Hippocampal formation (tissue), 2 donors: ENCODE measurements at places on chromosomes 6 and 20.

GRCh38 chr20:3674447-3674846 is 7.4 kb downstream of the ADAM33 start:
- no peak for DNase-seq

- no peak for DNase-seq
Measured at GRCh38 chr6:134373993-134374392, 56.1 kb upstream of the SGK1 start.

DNA sequence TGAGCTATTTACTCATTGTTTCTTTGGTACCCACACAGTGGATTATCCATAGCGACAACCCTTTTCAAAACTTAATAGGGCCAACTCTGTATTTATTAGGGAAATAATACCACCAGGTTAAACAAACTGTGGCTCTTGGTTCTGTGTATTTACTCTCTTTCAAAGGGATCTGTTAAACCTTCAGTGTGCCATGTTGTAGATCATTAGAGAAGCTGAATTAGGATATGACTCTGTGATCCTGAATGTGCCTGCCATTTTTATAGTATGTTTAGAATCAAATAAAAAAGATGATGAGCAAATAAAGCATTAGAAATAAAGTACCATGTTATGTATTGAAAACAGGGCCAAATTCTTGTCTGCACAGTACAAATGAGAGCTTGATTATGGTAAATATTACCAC is 25.0 kb upstream of the SLC35D3 start:
- DNase-seq, result no peak

GRCh38 chr20:62010551-62011402 is 54.9 kb downstream of the TAF4 start:
- peak; percentile 55 for DNase-seq

DNA sequence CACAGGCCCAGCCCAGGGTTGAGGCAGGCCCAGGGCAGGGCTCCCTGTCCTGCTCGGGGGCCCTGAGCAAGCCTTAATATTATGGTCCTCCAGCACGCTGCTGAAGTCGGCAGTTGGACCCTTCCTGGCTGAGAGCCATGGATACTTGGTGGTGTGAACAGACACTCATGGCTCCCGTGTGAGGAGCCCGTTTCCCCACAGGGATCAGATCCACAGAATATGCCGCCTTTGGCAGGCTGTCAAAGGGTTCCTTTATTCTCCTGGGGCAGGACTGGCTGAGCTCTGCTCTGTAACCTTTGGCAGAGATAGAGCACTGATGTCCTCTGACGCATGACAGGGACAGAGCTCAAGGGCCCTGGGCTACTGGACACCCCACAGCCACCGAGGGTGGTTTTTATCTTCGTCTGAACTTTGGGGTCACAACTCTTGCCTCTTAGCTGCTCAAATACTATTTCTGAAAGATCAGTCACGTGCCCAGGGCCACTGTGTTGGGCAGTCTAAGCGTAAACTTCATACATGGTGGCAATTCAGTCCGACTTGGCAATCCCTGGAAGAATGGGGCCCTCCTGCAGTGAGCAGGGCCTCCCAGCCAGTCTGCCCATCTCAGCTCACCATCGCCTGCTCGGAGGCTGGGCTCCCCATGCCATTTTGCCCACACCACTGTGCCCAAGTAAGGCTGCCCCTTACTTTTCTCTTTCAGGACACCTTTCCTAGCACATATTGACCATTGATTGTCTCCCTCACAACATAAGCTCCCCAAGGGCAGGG is 49.1 kb downstream of the TTI1 start:
- peak; percentile 60 for DNase-seq

DNA sequence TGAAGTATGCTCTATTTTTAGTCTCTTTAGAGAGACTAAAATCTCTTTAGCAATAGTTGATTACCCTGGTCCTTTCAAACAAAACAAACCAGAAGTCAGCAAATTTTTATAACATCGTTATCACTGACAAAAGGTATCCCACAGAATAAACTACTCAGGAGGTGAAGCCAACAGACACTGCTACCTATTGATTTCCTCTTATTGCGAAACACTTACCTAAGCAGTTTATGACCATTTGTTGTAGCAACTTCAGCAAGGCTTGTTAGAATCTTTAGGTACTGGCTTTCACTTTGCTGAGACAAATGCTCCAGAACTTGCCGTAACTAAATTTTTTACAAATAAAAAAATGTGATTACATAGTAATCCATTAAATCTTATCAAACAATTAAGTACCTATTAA is 64.4 kb downstream of the HACE1 start:
- no peak for DNase-seq

GRCh38 chr6:170271771-170272314 is 19.0 kb downstream of the DLL1 start:
- DNase-seq, result no peak

DNA sequence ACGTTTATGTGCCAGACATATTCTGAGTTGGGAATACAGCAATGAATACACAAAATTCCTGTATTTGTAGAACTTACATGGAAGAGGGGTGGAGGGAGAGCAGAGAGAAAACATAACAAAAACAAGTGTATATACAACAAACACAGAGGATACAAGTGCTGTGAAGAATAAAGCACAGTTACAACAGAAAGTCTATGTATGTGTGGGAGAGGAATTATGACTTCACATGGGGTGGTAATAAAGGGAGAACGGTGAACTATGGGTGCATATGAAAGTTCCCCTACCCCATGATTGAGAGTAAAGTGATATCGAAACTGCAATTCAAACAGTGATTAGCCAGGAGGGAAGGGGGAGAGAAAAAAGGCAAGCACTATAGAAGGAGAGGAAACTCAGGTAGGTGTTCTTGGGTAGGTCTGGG is 24.6 kb downstream of the HBS1L start:
- no peak for DNase-seq

DNA sequence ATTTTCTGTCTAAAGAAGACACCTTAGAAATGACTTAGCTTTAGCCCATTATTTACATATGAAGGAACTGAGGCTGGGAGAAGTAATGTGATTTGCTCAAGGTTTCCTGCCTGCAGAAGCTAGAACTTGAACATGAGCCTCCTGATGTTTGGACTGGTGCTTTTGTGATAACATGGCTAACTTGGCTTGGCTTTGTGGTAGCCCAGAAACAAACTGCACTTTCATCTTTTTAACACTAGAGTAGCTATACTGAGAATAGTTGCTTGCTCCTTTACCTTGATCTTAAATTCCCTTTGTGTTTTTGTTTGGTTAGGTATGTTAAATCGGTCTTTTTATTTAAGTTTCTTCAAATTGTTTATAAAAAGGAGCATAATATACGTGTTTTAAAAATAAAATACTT is 163.5 kb upstream of the MANEA start:
- DNase-seq, result no peak

DNA sequence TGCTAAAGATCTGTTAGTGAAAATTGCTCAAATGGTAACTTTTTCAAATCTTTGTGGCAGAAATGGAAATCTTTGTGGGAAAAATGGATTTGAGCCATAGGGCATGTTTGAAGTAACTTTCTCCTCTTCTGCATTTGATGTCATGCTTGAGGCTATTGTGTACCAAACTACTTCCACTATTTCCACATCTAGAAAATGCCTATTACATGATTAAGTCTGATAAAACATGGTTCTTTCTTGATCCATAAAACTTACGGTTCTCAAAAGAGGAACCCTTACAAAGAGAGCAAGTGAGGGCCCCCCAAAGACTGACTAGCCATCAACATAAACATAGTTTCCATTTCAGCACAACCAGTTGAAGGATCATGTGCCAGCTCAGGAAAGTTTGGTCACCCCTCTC is 150.6 kb downstream of the NFATC2 start:
- no peak for DNase-seq

- DNase-seq, result no peak
Measured at GRCh38 chr20:21019814-21020658, 86.1 kb downstream of the LINC00237 start.

DNA sequence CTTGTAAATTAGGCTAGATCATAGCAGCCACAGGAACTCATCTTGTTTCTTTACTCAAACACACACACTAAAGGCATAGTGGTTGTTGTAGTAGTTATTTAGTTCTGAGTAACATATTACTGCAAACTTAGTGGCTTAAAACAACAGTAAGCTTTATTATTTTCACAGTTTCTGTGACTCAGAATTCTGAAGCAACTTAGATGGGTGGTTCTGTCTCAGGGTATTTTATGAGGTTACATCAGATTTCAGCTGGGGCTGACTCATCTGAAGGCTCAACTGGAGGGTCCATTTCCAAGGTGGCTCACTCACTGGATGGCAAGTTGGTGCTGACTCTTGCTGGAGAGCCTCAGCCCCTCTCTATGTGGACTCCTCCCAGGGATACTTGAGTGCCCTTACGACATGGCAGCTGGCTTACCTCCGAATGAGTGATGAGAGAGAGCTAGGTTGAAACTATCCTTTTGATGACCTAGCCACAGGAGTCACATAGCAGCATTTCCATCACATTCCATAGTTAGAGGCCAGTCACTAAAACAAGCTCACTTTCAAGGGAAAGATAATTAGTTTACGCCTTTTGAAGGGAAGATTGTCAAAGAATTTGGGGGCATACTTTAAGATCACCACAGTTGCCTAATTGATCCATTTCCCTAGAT is 136.5 kb upstream of the PRND start:
- no peak for DNase-seq

- no peak for DNase-seq
Measured at GRCh38 chr6:56246541-56246880, 869 bp downstream of the COL21A1 start.
